Fibroblast of villous mesenchyme (primary cell): ENCODE measurements at places on chromosomes 3 and 15. TPM values are rescaled to one million over a fixed set of nuclear protein-coding genes. Genes with fewer than 3 reads are reported as not detected.
A peak's percentile ranks its signal among the peaks of the same experiment; 100 is the strongest.

Gene GUCA1C
- not detected in 2 replicates for total RNA-seq

Gene KCNMB2
- total RNA-seq, result under 0.01 TPM in 1 of 2 replicates, not detected in the other

Gene HIGD2B
- 0.32 and 0.43 TPM in 2 replicates for total RNA-seq

Gene NR2E3
- 0.86 and 0.97 TPM in 2 replicates for total RNA-seq

Gene CPNE4
- not detected in 2 replicates for total RNA-seq

Gene PLSCR5
- total RNA-seq, result not detected in 2 replicates

Gene LEKR1
- 0.86 and 0.97 TPM in 2 replicates for total RNA-seq

Gene CA12
- total RNA-seq, result 8.1 and 15.1 TPM in 2 replicates

Gene PIERCE2
- 1.3 TPM in 2 replicates for total RNA-seq

Gene EAF1
- total RNA-seq, result 28.0 and 35.8 TPM in 2 replicates

Gene GOLGA8S
- total RNA-seq, result under 0.01 TPM in 2 replicates

Gene PODXL2
- 0.32 and 0.86 TPM in 2 replicates for total RNA-seq

Gene SLC35G2
- 5.8 and 17.3 TPM in 2 replicates for total RNA-seq

Gene SHC4
- total RNA-seq, result 2.3 and 3.5 TPM in 2 replicates

Gene P2RY14
- not detected in 2 replicates for total RNA-seq

DNA sequence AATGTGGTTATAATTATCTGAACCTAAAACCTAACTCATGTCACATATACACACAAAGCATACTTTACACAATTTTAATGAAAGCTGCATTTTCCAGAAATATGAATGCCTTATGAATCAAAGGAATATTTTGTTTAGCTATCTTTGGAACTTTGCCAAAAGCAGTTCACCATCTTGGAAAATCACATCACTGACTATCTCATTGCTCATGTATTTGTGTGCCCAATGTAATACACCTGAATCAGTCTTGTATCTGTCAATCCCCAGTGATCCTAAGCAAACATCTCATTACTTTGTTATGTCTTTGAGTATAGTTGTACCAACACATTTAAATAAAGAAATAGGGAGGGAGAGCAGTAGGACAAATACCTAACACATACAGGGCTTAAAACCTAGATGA lies 15.6 kb upstream of the CD47 start:
- DNase-seq, result no peak

DNA sequence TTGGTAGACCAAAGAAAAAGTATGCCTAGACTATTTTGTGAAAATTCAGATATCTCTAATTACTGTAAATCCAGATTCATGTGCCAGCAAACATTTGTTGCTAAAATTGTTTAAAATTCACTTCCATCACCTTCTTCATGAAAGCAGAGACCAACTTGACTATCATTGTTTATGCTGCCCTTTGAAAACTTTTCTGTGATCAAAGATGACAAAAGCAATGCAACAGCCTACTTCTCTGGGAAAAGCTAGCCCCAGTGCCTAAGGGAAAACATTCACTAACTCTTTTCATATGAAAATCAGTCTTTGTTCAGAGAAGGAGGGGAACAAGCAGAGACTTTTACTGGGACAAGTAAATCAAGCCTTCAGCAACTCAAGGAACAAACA lies 178.0 kb upstream of the P2RY1 start:
- DNase-seq, result no peak

- DNase-seq, result no peak
These were observed 4.1 kb downstream of the CAMK2N2 start for GRCh38 chr3:184257083-184257915.

- no peak for DNase-seq
These were observed 10.8 kb upstream of the CCDC39 start for GRCh38 chr3:180690061-180690460.

DNA sequence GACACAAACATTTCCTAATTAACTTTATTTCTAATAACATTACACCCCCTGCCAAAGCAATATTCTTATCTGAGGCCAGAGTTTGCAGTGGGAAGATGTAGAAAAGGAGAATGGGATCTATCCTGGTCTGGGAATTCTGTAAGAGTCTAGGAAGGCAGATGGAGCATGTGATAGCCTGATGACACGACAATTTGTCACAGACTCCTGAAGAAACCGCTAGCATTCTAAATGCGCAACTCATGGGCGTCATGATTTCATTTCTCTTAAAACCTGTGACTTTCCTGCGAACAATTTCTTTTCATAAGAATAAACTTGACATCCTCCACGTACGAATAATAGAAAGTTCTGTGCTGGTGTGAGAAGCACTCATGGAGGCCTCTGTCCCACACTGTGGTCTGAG lies 72.9 kb upstream of the ATP10A start:
- no peak for DNase-seq

- no peak for DNase-seq
These were observed 28.2 kb downstream of the CHD2 start for GRCh38 chr15:92928225-92928750.

DNA sequence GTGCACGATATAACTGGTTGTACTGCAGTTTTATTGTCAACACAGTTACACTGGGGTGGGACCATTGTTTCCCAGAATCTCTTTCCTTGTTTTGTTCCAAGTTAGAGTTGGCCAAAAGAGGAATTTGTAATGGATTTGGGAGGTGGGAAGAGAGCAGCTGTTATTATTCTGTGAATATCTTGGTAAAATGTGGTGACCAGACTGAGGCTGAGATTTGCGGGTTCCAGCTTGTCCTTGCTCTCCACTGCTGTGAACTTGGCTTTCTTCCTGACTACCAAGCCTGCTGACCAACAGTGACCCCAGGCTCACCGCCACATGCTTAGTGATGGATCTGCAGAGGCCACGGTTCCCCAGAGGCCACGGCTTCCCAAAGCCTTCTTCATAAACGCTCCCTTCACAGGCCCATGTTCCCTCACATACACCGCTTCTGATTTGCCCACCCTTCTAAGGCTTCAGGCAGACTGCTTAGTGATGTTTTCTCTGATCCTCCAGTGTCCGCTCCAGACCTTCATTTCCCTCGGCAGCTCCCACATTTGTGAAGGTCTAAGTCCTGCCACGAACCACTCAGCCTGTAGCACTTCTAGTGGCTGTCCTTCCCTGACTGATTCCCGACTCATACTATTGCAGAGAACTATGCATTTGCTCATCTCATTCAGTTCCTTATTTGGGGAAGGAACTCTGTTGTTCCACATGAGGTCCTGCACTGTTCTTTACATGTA lies 525.5 kb upstream of the RGMA start:
- DNase-seq, result no peak

- no peak for DNase-seq
These were observed 237.5 kb upstream of the EPHA6 start for GRCh38 chr3:96576935-96577334.

- DNase-seq, result no peak
These were observed 40.3 kb downstream of the COPS2 start for GRCh38 chr15:49115062-49115461.

DNA sequence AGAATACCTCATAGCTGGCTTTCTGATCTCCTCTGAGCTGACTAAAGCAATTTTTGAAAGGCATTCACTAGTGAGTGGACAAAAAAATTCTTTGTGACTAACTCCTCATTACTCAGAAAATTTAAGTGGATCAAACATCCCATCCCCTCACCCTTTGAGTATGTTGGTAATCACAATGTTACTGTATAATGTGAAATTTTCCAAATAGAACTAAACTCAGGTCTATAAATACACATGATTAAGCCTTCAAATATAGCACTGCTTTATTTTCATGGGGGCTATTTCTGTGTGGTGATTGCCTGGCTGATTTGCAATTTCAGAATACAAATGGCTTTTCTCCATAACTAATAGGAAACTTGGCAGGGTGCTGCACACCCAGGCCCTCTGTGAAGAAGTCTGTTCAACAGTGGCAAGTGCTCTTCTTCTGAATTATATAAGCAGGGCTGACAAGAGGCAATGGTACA lies 45.9 kb upstream of the ACTC1 start:
- no peak for DNase-seq

- no peak for DNase-seq
These were observed 162.0 kb upstream of the STT3B start for GRCh38 chr3:31370681-31371080.

- DNase-seq, result no peak
These were observed 23.8 kb downstream of the ITGA11 start for GRCh38 chr15:68407886-68408881.

- no peak for DNase-seq
These were observed 574.8 kb downstream of the CADM2 start for GRCh38 chr3:85533586-85533985.

- DNase-seq, result no peak
These were observed 173.6 kb downstream of the KLHL25 start for GRCh38 chr15:85621094-85621493.

- DNase-seq, result peak; percentile 69
These were observed 81.9 kb upstream of the PLXND1 start for GRCh38 chr3:129688271-129688895.

DNA sequence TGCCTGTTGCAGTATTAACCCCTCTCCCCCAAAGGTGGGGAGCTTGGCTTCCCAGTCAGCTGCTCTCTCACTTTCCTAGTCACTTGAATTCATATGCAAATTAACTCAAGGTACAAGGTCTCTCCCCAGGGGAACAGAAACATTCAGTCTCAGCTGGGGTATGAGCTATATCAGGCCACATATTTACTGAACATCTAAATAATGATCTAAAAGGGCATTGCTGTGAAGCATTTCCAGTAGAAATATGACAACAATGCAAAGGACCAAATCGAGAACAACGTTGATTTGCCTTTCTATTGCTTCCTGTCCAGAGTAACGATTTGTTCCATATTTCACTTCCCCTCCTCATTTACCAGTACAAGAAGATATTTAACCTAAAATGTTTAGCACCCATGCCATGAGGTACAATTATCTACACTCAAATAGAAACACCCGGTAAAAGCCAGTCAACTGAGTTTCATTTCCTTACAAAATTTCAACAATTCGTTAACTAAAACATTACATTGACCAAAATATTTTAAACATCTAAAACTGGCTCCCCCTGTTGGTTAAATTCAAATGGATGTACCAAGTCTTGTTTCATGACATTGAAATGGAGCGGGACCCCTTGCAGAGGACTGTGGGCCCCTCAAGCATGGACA lies 36.5 kb upstream of the KLHL6 start:
- peak; percentile 10 for DNase-seq

GRCh38 chr3:63911509-63911872 lies 692 bp downstream of the SCAANT1 start:
- DNase-seq, result peak; percentile 28

DNA sequence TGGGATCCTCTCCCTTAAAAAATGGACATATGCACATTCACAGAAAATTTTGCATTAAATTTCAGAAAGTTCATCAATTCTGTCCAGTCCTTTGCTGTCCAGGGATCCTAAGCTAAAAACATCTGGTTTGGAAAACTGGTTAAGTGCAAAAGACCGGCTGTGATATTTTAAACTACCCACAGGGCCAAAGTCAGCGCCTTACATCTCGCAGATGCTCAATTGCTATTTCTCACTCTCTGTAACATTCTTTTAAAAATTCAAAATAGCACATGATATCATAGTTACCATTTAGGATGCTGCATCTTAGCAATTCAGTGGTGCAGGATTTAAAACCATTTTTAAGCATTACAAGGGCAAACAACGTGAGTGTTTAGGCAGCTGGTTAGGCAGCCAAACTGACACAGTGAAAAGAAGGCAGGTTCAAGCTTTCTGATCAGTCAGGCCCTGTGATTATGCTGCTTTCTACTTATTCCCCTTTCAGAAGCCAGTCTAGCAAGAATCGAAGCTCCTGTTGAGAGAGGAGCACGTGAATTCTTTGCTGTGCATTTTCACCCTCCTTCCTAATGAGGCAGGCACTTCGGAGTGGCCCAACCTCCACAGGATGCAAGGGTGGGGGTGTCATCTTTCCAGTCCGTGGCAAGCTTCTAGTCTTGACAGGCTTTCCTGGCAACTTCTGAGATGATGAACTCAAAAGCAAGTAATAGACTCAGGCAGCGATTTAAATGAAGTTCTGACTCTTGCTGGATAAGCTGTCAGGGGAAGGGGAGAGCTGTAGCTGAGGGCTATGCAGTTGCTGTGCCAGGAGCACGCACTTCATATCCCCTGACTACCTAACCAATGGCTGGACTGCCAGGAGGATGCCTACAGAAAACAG lies 8.8 kb downstream of the PRICKLE2 start:
- DNase-seq, result peak; percentile 58

DNA sequence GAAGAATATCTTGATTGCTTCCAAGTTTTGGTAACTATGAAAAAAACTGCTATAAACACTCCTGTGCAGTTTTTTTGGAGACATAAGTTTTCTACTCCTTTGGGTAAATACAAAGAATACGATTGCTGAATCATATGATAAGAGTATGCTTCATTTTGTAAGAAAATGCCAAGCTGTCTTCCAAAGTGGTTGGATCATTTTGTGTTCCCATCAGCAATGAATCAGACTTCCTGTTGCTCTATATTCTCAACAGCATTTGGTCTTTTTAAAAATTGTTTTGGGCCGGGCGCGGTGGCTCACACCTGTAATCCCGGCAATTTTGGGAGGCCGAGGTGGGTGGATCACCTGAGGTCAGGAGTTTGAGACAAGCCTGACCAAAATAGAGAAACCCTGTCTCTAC lies 14.5 kb downstream of the BTD start:
- DNase-seq, result peak; percentile 40

GRCh38 chr3:32698506-32698905 lies 13.5 kb downstream of the CNOT10 start:
- DNase-seq, result no peak

GRCh38 chr3:128872282-128872681 lies 7.1 kb upstream of the ACAD9 start:
- DNase-seq, result no peak
